ENCODE measurements at places on chromosomes 2 and 18.

DNA sequence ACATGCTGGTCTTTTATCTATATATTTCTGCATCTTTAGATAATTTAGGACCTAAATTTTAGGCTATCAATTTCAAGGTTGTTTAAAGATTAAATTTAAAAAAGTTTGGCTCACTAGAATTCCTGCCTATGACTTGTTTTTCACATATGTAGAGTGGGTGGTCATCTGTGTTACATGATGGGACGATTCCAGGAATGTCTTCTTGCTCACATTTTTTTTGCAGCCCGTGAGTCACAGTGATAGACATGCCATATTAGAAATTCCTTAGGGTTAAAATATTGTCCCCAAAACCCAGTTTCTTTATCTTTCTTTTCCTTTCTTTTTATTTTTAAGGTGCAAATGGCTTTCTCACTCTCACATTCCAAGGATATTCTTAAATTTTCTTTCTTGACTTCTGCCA lies 652.0 kb downstream of the PLCL1 start:
- no peak for DNase-seq

DNA sequence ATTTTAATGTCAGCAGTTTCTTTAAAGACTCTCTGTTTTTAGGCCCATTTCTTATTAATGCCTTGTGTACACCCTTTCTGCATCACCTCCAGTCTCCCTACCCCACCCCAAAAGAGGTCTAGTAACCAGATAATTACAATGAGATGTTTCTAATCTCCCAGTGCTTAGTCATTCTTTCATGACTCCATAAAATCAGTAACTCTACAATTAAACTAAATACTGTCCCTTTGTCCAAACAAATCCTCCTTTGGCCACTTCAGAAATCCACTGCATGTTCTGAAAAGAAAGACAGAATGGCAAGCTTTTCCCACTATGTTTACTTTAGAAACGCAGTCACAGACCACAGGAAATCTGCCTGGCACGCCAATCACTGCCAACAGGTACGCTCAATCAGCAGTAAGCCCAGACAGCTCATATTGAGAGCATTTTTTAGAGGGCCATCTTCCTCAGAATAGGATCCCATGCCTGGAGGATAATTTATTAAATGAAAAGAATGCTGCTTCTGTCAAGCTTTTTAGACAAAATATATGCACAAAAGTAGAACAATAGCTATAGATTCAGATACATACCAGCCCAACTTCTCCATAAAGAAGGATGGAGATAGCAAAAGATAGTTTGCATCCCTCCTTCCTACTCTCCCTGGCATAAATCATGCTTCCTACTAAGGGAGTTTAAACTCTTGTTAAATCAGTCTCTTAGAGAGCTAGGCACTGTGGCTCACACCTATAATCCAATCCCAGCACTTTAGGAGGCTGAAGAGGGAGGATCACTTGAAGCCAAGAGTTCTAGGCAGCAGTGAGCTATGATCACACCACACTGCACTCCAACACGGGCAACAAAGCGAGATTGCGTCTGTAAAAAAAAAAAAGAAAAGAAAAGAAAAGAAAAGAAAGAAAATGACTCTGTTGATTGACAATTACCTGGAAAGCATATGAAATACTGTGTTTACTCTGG lies 14.6 kb downstream of the CLASP1 start:
- no peak for DNase-seq

- no peak for DNase-seq
Observed at GRCh38 chr2:222518570-222519381, 94.4 kb downstream of the SGPP2 start.

- DNase-seq = no peak
Observed at GRCh38 chr2:207332480-207333212, 166.9 kb upstream of the KLF7 start.

- no peak for DNase-seq
Observed at GRCh38 chr2:68853915-68854314, 17.3 kb downstream of the BMP10 start.

DNA sequence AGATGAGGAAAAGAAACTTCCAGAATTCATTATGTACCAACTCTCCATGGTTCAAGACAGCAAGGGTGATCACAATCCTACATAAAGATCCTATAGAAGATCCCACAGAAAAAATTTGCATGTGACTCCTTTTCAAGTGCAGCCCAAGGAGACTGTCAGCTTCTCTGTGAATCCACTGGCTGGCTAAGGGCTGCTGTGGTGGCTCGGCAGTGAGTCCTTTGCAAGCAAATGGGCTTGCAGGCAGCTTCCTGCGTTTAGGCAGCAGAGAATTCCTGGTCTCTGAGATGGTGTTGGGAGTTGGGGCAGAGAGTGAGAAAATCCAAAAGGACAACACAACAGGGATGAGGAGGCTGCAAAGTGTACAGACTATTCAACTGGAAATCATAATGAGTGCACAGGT lies 43.4 kb downstream of the NABP1 start:
- no peak for DNase-seq

Measured in stimulated activated naive B cell treated with anti-CD40 and anti-IgM and Interleukin-4, amounts not matched to agents 10 μg/mL and 1 μg/mL and 100 μg/mL, for 72 hours (primary cell).